Fibroblast of skin of right biceps (primary cell): ENCODE measurements at places on chromosomes 12 and 14.
A peak's percentile ranks its signal among the peaks of the same experiment; 100 is the strongest.

DNA sequence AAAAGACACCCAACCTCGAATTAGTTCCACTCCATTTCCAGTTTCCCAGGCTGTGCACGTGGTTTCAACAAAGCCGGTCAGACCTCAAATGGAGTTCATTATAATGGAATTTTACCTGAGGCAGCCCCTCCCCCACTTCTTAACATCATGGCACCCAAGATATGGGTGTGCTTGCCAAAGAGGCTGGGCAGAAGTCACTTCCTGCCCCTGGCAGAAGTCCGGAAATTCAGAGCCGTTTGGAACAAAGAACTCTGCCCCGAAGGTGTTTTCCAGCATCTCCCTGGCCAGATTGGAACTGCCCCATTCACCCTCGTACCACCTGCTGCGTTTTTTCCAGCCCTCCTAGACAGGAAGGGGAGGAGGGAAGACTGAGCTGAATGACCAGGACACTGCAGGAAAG is 8.2 kb downstream of the VDR start:
- DNase-seq: no peak

DNA sequence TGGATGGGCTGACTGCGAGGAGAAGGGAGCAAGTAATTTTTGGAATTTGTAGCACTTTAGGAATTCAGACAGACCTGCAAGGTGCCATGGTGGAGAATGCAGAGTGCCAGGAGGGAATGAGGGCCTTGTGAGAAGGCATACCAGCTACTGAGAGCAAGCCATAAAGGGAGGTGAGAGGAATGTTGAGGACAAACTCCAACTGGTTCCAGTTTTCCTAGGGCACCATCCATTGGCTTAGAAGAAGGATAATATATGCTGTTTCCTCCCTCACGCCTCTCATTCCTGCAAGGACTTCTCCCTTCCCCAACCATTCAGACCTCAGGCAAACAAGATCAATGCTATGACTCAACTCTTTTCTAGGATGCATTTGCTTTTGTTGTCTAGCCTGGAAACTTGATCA is 11.2 kb upstream of the DAAM1 start:
- no peak for DNase-seq

DNA sequence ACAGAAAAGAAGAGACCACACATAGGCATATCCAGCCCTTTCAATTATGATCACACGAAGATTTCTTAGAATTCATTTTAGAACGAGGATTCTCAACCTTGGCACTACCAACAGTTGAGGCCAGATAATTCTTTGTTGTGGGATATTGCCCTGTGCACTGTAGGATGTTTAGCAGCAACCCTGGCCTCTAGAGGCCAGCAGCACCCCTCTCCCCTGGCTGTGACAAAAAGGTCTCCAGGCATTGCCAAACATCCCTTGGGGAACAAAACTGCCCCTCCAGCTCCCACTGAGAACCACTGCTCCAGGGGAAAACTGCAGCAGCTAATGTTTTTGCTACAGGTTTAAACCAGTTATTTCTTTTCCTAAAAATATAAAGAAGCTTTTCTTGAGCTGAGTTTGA is 7.1 kb downstream of the NT5DC3 start:
- no peak for DNase-seq

DNA sequence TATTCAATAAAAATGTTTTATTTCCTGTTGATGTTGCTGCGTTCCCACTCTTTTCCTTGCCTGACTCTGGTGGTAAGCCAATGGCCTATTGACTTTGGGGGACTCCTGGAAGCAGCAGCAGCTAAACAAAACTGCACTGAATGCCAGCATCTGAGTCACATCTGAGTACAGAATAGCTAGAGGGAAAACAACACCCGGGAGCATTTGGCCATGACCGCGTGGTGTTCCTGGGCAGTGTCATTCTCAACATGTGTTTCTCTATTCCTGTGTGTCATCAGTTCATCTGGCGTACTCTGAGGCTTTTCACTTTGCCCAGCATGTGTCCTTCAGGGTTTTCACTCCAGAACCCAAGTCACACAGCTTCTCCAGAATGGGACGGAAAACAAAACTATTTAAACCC is 238.8 kb downstream of the PAWR start:
- DNase-seq: peak; percentile 90

GRCh38 chr12:116280595-116281290 is 3.2 kb upstream of the MED13L start:
- DNase-seq: no peak

GRCh38 chr14:57389646-57390036 is 745 bp upstream of the NAA30 start:
- no peak for DNase-seq

- DNase-seq: no peak
Measured at GRCh38 chr14:51117593-51117992, 22.7 kb upstream of the TRIM9 start.

- DNase-seq: no peak
Measured at GRCh38 chr12:42469355-42470175, 120.0 kb downstream of the PRICKLE1 start.

DNA sequence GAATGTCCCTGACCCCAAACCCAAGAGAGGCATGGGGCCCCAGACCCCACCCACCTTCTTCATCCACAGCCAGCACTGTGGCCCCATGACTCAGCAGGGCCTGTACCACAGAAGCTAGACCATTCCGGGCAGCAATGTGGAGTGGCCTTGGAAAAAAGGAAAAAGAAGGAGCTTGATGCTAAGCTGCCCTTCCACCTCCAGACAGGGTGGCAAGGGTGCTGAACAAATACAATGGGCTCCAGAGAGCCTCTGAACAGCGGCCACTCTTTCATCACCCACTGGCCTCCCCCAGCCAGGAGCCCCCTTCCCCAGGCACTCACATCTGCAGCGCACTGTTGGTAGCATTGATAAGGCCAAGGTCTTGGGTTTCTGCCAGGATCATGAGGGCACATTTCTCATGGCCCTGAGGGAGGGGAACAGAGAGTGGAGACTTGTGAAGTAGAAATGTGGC is 13.9 kb downstream of the SLC39A5 start:
- no peak for DNase-seq

DNA sequence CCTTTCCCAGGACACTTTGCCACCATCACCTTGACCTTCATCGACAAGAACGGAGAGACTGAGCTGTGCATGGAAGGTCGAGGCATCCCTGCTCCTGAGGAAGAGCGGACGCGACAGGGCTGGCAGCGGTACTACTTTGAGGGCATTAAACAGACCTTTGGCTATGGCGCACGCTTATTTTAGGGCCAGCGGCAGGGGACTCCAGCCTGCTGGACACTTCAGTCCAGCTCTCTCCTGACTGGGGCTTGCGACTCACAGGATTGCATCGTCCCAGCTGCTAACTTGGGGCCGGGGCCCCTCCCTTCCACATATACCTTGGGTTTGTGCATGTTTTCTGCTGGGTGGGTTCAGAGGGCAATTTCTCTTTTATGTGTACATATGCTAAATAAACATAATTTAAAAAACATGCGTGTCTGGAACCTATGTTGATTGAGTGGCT is 11.2 kb downstream of the AHSA1 start:
- DNase-seq: no peak

DNA sequence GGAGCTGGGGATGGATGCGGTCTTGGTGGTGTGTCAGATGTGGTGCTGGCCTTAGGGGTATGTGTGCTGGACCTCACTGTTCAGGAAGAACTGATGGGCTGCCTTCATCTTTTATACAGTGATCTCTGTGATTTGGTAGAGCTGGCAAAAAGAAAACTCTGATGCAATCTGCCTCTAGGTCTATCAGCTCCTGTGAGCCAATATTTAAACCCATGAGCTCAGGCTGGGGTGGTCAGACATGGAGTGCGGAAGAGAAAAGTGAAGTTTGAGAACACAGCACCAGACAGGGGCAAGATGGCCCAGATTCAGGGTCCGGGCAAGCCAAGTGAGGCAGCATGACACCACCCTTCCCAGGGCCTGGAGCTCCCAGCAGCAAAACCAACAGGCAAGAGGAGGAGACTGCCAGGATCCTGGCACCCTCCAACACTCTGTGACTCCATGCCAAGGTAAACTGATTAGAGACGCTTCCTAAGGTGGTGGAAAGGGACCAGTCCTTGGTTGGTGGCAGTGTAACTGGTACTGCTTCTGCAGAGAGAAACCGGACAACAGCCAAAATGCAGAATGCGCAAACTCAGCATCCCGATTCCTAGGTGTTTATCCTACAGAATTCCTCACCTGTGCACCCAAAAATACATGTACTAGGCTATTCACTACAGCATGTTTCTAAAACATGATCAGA is 82.3 kb downstream of the CHGA start:
- no peak for DNase-seq

DNA sequence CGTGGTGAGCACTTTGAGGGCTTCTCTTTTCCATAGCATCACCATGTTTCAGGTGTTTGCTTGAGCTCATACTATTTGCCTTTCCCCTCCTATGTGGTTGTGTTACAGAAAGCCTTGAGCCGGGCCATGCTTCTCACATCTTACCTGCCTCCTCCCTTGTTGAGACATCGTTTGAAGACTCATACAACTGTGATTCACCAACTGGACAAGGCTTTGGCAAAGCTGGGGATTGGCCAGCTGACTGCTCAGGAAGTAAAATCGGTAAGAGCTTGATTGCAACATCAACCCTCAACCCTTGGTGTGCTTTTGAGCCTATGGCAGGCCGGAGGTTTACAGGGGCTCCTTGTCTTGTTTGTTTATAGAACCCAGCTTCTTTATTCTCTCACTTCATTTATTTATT is 8.1 kb downstream of the LETMD1 start:
- peak; percentile 24 for DNase-seq

GRCh38 chr14:52033101-52033642 is 35.7 kb downstream of the NID2 start:
- DNase-seq: peak; percentile 78

DNA sequence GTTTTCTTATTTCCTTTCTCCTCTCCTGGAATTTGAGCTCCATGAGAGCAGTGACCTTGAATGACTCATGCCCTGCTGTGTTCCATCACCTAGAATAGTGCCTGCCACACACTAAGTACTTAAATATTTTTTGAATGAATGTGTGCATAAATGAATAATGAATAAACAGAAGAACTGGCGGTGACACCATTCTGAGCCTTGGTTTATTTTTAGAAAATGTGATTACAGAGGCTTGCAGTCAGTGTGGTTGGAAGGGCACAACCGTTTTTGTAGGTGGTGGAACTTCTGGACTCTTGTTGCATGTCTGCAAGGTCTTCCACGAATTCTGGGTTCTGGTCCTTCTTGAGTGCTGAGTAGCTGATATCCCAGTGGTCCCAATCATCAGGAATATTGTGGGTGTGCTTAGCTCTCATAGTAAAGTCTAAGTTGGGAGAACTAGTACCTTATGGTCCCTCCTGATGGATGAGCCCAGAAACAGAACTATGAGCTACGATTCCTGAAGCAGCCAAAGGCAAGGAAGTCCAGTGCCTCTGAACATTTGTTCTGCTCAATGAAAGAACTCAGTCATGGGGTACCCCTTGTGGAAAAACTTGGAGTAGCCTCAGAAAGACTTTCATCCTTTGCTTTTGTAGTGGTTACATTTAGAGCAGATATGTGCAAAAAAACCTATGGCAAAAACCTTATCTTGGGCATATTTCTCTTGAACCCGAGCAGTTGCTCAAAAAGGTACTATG is 28.8 kb upstream of the BHLHE41 start:
- peak; percentile 97 for DNase-seq

GRCh38 chr12:92654929-92655328 is 47.9 kb upstream of the PLEKHG7 start:
- DNase-seq: peak; percentile 48

DNA sequence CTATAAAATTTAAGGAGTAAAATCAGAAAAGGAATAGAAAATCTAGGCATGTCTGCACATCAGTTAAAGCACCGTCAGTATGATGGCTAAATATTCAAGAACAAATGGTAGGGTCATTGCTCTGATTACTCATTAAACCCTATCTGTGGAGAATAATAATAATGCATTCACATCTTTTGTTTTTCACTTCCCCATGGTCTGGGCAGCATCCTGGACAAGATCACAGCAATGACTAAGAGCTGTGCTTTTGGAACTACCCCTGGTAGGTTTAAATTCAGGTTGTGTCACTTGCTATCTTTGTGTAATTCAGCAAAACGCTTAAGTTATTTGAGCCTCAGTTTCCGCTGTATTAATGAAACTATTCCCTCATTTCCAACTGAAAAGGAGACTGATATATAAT is 33.1 kb downstream of the C12orf42 start:
- no peak for DNase-seq

DNA sequence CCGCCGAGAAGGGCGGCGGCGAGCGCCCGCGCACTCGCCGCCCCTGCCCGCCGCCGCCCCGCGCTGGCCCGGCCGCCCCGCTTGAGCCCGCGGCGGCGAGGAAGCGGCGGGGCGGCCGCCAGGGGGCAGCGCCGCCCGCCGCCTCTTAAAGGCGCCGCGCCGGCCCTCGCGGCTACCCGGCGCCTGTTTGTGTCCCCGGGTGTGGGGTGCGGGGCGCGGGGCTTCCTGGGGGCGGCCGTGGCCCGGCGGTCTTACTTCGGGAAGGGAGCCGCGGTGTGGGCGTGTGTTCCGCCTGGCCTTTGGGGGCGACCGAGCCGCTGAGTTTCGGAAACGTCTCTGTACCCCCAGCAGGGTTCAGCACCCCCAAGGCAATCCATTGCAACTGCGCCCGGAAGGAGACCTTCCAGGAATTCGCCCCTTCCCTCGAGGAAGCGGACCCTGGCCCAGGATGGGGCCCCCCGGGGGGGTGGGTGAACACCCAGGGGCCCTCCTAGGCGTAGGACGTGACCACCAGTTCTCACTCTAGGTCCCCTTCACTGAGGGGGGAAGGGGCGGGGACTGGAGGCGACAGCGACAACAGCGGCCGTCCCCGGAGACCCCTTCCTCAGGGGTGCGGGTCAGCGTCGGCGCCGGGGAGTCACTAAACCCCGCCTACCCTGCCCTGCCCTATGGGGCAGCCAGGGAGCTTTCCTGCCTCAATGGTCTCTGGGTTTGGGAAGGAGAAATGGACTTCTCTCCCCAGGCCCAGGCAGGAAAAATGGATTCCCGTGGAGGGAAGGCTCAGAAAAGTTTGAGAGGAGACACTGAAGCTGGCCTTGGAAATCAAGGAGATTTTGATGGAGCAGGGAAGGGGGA is at the start of gene ITPK1:
Gene ITPK1 (minus strand): TSS at position 105 of the 855 bp plus-strand sequence. CDS start 762 bp downstream, outside the sequence.
- DNase-seq: peak; percentile 71

- DNase-seq: peak; percentile 16
Measured at GRCh38 chr12:4665236-4665635, 16.3 kb downstream of the NDUFA9 start.

DNA sequence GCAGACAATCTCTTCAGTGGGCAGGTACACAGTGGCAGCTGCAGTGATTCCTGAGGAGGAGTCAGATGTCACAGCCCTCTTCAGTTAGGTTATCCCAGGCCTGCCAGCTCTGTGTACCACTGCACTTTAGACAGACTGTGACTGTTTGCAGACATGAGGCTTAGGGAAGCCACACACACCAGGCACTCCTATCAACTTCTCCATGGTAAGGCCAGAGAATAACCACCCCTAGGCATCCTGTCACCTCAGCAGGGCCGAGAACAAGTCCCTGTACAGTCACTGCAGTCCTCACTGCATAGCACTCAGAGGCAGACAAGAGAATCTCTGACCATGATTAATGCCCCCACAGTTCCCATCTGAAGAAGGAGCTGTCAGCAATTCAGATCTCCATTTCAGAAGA is 296.5 kb downstream of the GALC start:
- DNase-seq: no peak

GRCh38 chr12:127125607-127126259 is 1141.2 kb upstream of the TMEM132C start:
- peak; percentile 63 for DNase-seq
